WTC11 (cell line): ENCODE measurements at places on chromosomes 7 and 10.
A peak's percentile ranks its signal among the peaks of the same experiment; 100 is the strongest.

GRCh38 chr10:91411621-91412020, 1.5 kb downstream of the HECTD2 start:
- no peak for DNase-seq

DNA sequence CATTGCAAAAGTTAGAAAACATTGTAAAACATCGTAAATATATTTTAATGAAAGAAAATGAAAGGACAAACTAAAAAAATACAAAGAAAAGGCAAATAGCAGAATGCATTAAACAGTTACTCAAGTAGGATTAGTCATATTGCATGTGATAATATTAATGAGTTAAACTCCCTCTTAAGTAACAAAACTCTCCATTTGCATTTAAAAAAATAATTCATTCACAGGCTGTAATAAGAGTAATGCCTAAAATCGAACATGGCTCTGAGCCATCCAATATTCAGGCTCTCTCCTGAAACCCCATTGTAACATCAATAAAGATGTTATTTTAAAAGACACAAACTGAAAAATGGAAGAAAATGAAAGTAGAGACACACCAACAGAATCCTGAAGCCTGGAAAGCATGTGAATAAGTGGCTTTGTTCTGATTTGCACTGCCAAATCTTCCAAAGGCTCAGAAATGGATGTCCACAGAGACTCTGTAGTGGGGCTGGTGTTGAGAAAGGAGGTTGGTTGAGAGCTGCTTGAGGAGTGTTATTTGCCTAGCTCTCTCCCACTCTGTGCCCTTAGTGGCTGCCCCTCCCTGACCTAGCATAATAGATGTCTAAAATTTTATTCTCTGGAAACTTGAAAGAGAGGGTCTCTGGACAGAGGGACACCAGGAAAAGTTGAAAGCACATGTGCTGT, 268.3 kb upstream of the MEOX2 start:
- DNase-seq: no peak

GRCh38 chr10:31146491-31147209, 115.0 kb upstream of the ZNF438 start:
- no peak for DNase-seq

DNA sequence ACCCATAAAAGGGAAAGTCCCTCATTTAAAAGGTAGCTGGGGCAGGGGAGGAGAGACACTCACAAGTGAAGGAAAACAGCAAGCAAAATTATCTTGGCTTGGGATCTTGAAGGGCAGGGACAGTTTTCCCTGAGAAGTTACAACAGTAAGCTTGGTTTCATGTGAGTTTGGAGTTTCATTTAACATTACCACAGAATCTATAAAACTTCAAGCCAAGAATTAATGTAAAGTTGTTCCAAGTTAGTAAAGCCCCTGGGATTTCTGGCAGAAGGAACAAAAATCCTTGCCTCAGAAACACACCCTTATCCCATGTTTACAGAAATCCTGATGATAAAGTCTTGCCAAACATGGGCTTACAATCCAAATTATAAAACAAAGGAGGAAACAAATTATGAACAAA, 19.2 kb downstream of the CRPPA start:
- DNase-seq: no peak

DNA sequence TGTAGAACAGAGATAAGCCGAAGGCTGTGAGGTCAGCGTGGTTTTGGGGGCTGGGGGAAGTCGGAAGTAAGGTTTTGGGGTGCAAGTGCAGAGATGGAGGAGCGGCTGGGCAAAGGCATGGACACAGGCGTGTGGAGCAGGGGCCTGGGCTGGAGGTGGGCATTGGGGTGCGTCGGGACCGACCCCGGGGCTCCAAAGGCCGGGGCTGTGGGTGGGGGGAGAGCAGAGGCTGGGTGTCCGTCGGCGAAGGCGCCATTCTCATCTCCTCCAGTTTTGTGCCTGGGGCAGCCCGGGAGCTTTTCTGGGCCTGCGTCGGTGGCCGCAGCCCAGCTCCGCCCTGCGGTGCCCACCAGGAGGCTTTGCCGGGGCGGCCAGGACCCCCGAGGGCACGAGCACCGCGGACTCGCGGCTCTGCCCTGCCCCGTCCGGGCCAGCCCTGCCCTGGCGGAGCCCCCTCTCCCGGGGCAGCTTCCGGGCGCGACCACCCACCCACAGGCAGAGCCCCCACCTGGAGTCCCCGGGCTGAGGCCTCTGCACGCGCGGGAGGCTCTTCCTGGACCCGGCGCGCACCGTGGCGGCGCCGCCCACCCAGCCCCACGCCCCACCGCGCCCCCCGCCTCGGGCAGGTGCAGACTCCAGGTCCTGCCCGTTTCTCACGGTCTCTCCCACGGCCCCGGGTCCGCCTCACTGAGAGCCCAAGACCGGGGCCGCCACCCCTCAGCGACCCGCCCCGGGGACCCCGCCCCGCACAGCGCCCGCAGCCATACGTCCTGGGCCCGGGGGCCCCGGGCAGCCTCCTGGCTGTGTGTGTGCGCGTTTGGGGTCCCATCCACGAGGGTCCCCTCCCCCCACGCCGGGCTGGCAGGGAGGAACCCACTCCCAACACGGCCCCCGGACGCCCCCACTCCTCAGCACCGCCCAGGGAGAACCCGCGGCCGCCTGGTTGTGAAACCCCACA, 7.7 kb upstream of the SCART1 start:
- DNase-seq: no peak

DNA sequence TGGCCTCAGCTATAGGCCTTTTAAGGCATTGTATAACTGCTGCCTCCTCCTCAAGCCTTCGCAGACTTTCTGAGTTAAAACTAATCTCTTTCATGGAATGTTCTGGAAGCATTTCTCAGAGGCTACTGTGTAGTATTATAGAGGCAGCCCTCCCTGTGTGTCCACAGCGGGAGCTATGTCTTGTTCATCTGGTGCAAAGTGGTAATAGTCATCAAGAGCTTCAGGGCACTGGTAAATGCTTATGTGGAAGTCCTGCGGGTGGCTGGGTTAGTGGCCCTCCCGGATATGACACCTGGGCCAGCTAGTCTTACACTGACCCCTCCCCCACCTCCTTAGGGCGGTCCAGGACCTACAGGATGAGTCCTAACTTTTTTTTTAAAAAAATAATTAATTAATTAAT, 2.2 kb upstream of the ABHD11 start:
- no peak for DNase-seq

GRCh38 chr10:52436664-52437063, 122.6 kb downstream of the DKK1 start:
- no peak for DNase-seq

- DNase-seq: no peak
These were observed 2.0 kb upstream of the HOXA3 start for GRCh38 chr7:27154369-27154768.

DNA sequence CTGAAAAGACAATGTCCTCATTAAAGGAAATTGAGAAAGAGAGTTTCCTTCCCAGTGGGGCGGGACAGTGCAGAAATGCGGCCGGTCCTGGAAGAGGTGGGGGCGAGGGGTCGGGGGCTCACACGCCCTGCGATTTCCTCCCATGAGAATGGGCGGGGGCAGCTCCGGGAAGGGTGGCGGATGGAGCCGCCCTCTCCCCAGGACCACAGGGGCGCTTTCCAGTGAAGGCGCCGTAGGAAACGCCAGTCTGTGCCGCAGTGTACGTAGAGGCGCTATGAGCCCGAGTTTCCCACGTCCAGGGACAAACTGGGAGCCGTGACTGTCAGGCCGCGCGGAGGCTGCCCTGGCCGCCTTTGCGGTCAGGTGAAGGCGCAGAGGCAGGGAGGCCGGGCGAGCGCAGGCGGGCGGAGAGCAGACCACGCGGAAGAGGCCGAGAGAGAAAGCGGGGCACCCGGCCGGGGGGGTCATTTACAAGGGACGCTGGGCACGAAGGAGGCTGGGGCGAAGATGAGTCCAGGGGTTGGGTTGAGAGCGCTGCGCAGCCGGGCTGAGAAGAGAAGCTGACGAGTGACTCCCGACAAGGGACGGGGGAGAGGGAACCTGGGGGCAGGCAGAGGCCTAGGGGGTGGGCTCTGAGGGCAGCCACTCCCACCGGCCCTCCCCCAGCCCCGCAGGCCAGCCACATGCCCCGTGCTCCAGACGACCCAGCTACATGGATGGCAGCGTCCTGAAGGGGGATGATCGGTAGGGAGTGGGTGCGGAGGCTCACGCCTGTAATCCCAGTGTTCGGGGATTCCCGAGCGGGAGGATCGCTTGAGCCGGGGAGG, 45.0 kb downstream of the ALOX5 start:
- DNase-seq: peak; percentile 71

DNA sequence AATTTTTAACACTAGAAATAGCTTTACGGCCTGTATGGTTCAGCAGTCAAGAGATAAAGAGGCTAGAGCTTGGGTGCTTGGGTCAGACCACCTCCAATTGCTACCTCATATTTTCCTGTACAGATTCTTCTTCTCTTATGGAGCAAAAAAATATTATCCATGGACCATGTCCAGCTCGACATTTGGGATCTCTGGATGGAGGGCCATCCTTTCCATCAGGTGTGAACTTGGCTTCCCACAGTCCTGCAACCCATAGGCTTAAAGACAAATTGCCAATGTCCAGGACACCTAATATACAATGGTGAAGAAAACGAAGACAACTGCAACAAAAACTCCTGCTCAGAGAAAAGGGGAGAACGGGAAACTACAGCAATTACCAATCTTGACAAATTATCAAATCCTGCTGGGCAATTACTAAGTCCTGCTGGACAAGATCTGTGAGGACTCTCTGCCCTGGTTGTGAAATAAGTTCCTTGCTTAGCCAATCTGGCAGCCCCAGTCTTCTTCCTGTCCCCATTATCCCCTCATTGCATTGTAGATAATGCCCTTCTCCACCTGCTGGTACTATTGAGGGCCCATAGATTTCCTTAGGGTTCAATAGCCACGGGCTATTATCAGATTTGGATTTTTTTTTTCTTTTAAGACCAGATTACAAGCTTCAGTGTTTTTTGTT, 42.0 kb upstream of the BRAF start:
- DNase-seq: no peak

GRCh38 chr7:106603346-106603745, 57.6 kb downstream of the CCDC71L start:
- no peak for DNase-seq

DNA sequence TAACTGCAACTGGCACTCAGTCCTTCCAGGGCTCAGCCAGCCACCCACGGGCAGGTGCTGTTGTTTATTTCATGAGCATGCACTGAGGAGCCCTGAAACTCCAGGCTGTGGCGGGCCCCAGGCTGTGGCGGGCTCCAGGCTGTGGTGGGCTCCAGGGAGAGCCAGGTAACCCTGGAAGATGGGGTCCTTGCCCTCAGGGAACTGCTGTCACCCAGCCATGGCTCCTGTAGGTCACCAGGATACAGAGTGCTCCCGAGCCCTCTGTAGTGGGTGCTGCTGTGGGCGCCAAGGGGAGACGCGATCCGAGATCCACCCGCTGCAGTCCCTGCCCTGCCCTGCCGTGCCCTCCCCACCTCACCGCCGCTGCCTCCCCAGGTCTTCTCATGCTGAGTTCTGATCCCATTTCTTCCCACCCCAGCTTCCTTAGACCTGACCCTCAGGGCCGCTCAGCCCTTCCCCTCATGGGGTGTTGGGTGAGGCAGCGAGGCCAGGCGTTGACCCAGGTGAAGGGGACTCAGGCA, 29.6 kb downstream of the LRRC27 start:
- DNase-seq: no peak

- DNase-seq: peak; percentile 7
These were observed 33.3 kb downstream of the CTBP2 start for GRCh38 chr10:125127110-125127509.

DNA sequence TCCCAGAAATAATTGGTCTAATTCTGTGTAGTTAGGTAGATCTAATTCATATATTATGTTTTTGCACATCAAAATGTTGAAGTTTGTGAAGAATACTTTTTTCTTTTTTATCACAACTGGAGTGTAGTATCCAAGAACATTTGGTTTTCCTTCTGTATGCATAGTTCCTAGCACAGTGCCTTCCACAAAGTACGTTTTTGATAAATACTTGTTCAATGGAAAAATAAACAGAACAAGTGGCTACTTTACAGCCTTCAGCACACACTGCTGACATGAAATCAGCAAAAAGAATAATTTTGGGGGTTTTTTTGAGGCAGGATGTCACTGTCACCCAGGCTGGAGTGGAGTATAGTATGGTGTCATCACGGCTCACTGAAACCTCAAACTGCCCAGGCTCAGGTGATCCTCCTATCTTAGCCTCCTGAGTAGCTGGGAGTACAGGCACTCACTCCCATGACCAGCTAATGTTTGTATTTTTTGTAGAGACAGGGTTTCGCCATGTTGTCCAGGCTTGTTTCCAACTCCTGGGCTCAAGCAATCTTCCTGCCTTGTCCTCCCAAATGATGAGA, 27.9 kb downstream of the TARP start:
- DNase-seq: no peak

DNA sequence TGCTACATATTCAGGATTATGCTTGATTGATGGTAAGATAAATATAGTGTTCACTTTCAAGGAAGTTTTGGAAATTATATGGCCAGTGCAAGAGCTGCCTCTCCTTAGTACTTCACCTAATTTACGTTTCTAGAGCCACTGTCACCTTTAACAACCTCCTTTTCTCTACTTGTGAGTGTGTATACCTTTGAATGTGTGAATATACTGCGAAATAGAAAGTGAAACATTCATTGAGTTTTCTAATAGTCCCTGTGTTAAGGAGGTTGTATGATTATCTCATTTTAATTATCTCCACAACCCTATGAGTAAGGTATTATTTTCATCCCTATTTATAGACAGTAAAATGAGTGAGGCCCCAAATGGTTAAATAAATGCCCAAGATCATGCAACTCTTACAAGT, 1050.5 kb downstream of the XPNPEP1 start:
- DNase-seq: no peak

- DNase-seq: no peak
These were observed 7.8 kb downstream of the LIPF start for GRCh38 chr10:88672041-88672440.

DNA sequence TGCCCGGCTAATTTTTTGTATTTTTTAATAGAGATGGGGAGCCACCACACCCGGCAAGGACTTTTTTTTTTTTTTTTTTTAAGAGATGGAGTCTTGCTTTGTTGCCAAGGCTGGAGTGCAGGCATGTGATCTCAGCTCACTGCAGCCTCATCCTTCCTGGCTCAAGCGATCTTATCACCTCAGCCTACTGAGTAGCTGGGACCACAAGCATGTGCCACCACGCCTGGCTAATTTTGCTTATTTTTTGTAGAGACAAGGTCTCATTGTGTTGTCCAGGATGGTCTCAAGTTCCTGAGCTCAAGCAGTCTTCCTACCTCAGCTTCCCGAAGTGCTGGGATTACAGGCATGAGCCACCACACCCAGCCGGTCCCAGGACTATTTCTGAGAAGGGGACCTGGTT, 9.3 kb upstream of the MCU start:
- no peak for DNase-seq

- no peak for DNase-seq
These were observed 80.1 kb downstream of the MAD1L1 start for GRCh38 chr7:2152646-2153045.

- DNase-seq: no peak
These were observed 98.4 kb downstream of the PIP4K2A start for GRCh38 chr10:22615819-22616499.

- DNase-seq: no peak
These were observed 343.0 kb upstream of the SEMA3D start for GRCh38 chr7:85529831-85530230.
